ENCODE measurements at places on chromosomes 2 and 18.

GRCh38 chr2:36058076-36058475, 297.5 kb upstream of the CRIM1 start:
- no peak for DNase-seq

GRCh38 chr2:177155631-177156030, 57.0 kb upstream of the HNRNPA3 start:
- no peak for DNase-seq

GRCh38 chr2:122519821-122520611, 764.6 kb downstream of the TSN start:
- DNase-seq = no peak

GRCh38 chr2:18356676-18357075, 203.8 kb downstream of the RDH14 start:
- DNase-seq = no peak

DNA sequence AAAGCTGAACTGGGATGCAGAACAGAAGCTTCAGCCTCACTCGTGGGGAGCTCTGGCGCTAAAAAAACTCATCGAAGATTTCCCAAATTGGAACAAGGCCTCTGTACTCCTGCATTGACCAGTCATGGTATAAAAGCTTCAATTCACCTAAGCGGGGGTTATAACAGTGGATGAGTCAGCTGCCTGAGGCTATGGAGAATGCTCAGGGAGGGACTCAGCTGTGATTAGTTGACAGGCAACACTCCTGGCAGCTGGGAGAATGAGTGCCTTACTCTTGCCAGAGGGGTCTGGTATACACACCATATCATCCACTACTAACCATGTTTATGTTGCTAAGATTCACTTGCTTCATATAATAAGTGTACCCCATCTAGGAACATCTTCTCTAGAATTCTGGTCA, 350.6 kb upstream of the VRK2 start:
- DNase-seq = no peak

DNA sequence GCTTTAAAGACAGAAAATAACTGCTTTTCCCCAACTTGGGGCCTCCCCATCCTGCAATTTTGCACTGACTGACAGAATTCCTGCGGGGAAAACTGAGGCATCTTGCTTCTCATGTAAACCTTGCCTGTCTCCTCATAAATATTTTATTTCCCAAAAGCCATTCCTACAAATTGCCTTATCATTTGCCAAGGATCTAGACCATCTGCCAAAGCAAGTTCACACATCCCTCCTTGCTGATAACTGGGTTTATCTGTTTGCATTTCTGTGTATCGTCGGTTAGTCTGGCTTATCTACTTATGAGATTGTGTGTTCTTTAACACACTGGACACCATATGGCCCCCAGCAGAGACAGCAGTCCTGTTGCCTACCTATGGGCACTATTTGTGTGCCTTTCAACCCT, 3.0 kb upstream of the CNGA3 start:
- DNase-seq = no peak

GRCh38 chr2:64359171-64359891, 94.6 kb upstream of the LGALSL start:
- DNase-seq = no peak

DNA sequence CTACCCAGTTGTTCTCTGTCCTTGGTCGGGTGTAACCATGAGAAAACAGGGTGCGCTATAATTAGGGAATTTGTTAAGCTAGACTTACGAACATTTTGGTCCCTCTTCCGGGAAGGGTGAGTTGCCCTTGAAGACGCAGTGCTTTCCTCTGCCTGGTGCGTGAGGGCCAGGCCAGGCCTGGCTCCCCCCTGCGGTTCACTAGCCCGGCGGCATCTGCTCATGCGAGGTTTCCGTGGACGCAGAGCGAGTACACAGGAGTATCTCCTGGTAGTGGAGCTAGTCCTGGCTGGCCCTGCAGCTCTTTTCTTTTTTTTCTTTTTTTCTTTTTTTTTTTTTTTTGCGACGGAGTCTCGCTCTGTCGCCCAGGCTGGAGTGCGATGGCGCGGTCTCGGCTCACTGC, 148.8 kb downstream of the PTGR3 start:
- DNase-seq = no peak

DNA sequence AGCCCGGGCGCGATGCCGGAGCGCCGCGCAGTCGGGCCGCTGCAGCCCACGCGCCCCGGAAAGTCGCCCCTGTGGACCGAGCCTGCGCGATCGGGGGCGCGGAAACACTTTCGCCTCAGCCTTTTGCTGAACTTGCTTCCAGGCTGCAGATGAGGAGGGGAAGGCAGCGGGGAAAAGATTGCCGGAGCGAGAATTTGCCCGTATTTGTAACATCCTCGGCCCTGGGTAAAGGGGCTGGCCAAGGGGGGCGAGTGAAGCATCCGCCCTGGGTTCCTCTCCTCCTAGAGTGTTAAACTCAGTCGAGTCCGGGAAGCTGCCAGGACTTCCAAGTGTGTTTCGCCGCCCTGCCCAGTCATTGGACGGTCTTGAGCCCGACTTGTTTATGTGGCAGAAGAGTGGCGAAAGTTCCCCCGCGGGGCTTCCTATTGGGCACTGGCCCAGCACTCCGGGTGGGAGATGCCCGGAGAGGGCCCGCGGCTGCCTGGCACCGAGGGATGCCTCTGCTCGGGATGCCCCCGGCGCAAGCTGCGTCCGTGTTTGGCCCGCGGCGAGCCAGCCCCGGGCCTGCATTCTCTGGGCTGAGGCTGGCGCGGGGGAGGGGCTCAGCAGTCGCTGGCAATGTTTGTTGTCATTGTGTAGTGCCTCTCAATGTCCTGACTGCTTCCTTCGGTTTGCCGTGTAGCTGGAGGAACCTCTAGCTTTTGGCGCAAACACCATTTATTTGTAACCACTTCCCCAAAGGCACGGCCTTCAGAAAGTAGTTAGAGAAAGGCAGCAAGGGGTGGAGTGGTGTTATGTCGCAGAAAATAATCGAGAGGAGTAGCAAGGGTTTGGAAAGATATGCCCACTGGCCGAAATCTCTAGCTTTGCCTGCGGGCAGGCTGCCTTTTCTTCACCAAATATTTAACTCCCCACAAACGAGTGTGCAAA, 1.1 kb downstream of the CYBRD1 start:
- DNase-seq = peak; percentile 86

Measured in pons (tissue), 1 donor.